A549 (cell line): ENCODE measurements at places on chromosomes 2 and 18.
A peak's percentile ranks its signal among the peaks of the same experiment; 100 is the strongest.

- DNase-seq: no peak
Observed at GRCh38 chr18:44039826-44040225, 640.9 kb upstream of the SETBP1 start.

GRCh38 chr2:120855855-120856405 is 120.3 kb downstream of the GLI2 start:
- DNase-seq: no peak

DNA sequence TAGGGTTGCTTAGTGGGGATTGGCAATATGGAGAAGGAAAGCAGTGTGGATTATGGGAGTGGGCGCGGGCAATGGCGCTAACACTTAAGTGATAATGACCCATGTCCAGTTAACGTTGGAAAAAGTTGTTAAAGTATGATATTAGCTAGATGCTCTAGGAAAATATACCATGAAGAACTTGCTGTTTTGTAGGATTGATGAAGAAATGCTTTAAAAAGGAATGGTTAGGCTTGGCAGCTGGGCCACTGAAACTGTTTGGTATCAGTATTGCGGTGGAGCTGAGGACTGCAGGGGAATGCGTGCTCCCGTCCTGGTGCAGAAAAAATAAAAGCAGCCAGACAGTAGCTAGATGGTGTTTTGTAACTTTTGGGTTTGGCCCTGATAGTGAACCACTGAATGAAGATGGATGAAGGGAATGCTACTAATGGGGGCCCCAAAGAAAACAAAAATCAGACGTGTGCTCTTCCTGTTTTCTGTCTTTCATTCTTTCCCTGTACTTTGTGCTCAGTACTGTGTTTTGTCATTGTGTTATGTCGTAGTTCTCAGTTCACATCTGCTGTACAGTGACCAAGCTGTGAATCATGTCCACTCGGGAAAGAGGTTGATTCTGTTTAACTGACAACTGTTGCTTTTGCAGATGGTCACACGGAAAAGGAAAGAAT is 999 bp downstream of the INSIG2 start:
- peak; percentile 13 for DNase-seq

DNA sequence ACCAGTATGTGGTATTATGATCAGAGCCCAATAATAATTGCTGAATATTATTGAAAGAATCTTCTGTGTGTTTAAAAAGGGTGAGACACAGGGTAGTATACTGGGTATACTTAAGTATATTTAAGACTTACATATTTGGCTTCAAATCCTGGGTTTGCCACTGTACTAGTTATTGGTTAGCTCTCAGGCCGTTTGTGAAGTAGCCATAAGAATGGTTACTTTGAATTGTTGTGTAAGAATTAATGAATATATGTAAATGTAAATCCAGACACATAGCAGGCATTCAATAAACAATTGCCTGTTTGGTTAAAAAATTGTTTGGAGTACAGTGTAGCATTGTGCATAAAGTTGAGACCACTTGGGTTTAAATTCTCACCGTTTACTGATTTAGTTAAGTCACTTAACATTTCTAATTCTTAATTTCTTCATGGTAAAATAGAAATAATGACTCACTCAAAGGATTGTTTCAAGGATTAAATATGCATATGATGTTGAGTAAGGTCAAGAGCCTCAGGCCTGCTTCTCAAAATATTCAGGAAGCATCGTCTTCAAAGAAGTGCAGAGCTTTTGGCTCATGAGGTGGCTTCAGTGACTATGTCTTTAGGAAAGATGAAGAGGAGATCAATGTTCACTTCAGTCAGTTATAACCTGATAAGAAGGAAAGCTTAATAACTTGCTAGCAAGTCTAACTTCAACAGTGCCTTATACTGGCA is 207.9 kb upstream of the NT5C1B start:
- no peak for DNase-seq

GRCh38 chr18:24918257-24918656 is 433.7 kb downstream of the ZNF521 start:
- DNase-seq: no peak

DNA sequence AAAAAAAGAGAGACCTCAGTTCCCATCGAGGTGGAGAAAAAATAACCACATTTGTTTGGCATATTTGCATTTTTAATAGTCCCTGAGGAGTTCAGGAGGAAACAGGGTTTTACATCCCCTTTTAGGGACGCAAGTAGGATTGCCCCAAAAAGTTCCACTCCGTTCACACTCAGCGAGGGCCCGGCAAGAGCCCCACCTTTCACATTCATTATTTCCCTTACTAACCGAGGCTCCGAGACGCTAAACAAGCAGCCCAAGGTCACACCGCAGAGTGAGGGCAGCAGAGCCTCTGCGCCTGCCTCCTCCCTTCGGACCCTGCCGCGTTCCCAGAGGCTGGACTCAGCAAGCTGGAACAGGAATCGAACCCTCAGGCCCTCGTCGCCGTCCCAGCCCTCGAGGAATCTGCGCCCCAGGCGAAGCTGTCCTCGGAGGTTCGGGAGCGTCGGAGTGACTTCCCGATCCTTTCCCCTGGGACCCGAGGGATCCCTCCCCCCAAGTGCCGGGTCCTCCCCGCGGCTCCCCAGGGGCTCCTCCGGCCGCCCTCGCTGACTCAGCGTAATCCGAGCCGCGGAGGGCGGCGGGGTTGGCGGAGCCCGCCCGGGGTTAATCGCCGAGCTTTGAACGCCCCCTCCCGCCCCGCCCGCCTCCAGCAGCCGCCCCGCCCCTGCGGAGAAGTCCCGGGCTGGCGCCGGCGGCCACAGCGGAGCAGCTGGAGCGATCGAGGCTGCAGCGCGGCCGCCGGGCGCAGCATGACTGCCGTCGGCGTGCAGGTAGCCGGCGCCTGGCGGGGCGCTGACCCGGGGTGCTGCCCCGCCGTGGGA is at the start of gene TMEM37:
Gene TMEM37, plus strand, starts transcription at position 700 of the 821 bp plus-strand sequence. Its CDS starts 50 bp downstream, at position 750.
- peak; percentile 56 for DNase-seq

GRCh38 chr2:105864262-105864661 is 119.5 kb downstream of the NCK2 start:
- no peak for DNase-seq

DNA sequence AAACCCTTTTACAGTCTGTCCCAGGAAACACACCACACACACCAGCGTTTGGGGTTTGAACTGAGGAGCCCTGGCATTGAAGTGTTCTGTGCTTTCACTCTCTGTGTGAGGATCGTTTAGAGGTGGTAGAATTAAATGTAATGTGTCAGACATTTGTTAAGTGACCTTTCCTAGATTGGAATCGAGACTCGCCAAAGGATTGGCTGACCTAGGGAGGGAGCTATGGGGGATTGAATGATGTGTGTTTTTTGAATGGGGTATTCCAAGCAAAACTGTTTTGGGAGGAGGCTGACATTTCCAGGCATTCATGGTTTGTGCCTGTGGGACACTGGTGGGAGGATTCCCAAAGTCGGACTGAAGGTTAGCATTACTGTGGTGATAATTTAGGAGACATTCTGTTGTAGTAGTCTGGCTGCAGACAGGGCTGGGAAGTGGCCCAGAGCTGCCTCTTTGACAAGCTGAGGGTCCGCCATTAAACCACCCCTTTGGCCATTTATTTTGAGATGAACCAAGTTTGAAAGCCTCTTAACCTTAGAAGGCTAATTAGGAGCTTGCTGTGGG is 1.7 kb downstream of the MYO1B start:
- DNase-seq: no peak

GRCh38 chr2:100392715-100393114 is 24.8 kb downstream of the CHST10 start:
- DNase-seq: no peak

GRCh38 chr18:56108478-56109367 is 520.7 kb upstream of the TCF4 start:
- no peak for DNase-seq

- no peak for DNase-seq
Observed at GRCh38 chr2:50646226-50646625, 385.7 kb downstream of the NRXN1 start.

DNA sequence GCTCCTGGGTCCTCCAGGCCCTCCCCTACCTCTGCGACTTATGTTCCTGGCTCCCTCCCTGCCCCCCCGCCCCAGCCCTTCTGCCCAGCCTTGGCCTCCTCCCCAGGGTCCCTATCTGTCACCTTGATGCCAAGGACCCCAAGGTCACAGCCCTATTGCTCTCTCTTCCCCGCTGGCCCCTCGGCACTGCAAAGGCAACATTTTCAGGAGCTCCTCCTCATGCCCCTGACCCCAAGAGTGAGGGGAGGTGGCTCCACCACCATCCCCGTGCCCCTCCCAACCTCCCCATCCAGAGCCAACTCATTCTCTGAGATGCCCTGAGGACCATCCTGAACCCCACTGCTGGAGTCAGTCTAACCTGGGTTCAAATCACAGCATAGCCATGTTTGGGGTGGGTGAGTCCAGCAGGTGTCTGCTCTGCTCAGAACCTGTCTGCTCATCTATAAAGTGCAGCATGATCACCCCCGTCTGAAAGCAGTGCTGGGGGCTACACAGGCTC is 11.7 kb downstream of the LIMS2 start:
- DNase-seq: no peak

DNA sequence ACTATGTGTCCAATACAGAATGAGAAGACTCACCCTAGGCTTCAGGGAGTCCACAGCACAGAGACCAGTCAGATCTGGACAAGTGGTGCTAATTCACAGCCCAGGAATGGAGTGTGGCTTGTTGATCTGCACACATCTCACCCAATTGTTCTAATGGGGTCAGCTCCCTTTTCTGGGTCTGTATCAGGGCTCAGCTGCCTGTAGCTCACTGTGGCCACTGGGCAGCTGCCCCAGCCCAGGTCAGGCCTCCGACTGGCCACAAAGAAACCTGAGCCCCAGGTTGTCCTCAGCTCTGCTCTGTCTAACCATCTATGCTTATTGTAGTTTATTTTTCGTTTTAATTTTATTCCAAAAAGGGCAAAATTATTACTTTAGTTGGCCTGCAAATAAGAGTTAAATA is 202.3 kb upstream of the RAB6C start:
- DNase-seq: no peak

DNA sequence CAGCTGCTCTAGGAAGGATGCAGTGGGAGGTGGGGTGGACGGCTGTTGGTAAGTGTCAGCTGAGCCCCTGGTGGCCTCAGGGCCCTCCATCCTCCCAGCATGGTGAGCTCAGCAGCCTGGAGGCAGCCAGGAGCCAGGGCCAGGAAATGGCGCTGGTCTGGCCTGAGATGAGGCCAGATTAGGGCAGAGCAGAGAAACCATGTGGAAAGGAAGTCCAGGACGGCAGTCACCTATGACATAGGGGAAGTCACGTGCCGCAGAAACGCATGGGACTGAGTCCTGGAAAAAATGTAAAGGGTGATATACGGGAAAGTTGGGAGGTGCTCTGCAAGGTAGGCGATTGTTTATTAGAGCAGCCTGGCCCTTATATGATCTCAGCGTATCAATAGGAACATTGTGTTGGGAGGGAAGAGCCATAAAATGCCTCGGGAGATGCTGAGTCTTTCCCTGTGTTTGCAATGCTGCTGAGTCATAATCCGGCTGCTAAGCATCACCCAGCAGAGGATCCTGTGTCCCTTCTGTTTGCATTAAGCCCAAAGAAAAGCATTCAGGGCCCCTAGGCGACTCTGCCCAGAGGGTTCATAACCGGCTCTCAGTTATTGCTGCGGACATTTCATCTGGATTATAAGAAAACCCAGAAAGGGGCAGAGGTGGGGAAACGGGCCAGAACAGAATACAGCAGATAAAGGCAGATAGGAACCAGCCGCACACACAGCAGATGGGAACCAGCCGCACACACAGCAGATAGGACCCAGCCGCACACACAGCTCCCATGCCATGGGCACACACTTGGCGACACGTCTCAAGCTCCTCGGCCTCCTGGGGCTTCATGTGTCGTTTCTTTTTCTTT is 30.3 kb upstream of the B3GNT7 start:
- peak; percentile 89 for DNase-seq

GRCh38 chr2:215542690-215543089 is 106.8 kb upstream of the FN1 start:
- no peak for DNase-seq

GRCh38 chr2:79876430-79876829 is 363.6 kb downstream of the CTNNA2 start:
- no peak for DNase-seq

DNA sequence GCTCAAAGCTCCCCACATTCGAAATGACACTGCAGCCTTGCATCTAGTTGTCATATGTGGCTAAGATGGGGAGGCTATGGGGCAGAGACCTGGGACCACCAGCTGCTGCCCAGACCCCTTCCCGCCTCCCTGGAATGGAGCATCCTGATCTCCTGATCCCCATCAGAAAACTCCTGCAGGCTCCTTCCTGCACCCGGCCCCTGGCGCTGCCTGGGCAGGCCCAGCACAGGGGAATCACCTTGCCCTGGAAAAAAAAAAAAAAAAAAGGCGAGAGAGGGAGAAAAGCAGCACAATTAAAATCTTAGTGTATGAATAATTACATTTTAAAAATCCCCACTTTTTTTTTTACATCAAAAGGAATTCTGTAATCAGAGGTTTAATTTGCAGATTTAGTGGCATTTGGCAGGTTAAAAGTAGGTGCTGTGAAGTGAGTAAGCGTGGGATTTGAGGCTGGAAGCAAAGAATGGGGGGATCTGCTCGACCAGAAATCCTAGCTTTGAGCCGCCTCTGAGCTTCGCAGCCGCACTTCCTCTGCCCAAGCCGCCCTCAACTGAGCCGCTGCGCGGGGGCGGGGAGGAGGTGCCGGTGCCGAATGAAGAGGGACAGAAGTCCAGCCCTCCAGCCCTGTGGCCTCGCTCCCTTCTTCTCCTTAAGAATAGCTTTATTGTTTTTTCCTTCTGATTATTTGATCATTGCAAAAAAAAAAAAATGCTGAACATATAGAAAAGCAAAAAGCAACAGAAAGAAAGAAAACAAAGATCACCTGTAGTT is 30.0 kb downstream of the THNSL2 start:
- no peak for DNase-seq

GRCh38 chr2:62305421-62306176 is 109.7 kb downstream of the B3GNT2 start:
- no peak for DNase-seq

DNA sequence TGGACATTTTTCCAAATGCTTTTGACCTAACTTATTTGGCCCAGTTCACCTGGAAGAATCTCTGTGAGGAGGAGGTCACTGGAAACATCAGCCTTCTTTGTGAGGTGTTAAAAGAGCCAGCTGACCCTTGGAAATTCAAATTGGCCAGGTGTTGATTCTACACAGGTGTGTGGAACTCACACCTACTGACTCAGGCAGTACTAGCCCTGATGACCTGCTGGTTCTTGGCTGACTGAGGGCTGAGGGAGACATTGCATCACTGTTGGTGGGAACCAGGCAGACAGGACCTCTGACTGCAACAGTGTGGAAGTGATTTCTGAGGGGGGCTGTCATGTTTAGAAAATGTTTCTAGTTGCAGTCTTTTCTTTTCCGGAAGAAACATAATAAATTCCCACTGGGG is 242.2 kb upstream of the LRRTM1 start:
- no peak for DNase-seq

DNA sequence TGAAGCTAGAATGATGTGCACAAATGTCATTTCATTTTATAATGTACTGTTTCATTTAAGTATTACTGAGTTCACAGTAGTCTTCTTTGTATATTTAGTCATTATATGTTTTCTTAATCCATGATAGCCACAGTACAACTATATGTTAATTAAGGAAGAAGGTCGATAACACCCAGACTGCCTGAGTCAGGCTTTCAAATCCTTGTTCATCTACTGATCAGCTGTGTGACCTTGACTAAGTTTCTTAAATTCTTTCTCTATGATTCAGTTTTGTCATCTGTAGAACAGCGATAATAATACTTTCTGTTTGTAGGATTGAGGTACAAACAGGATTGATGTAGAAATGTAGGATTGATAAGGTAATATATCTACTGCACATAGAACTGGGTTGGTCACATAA is 5.4 kb downstream of the GCC2 start:
- DNase-seq: no peak

GRCh38 chr2:29119211-29119610 is 4.0 kb downstream of the CLIP4 start:
- no peak for DNase-seq
